ENCODE measurements at places on chromosomes 16 and 17.

DNA sequence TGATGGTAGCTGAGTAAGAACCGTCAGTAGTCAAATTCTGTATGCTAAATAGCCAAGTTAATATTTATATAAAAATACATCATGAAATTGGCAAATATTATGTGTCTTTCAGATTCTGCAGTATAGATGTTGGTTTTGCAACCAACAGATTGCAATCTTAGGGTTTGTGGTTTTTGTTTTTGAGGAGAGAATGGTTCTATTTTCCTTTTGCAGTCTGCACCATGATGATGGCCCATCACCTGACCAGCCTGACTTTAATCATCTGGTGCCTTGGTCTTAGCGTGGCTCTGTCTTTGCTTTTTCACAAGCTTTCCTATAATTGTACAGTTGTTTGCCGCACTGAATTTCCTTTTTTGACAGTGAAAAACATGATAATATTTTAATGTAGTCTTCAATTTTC is 50.7 kb downstream of the NUP93 start:
- no peak for DNase-seq

DNA sequence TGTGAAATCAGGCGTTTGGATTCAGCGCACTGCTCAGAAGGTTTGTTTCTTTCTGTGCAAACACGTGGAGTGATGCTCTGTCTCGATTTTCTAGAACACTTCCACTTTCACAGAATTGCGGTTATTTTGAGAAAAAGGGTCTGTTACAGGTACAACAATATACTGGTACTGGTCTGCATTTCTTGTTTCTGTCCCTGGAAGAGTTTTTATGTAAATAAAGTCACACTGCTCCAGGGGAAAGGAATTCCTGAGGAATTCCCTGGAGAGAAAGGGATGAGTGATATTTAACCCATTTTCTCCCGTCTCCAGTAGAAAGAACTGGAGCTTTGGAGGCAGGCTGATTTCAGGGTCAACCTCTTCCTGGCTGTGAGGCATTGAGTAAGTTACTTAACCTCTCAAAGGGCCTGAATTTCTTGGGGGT is 16.2 kb upstream of the RMI2 start:
- DNase-seq = no peak

GRCh38 chr16:22633280-22633679 is 122.6 kb downstream of the NPIPB5 start:
- DNase-seq = no peak

GRCh38 chr17:57902117-57902799 is 52.4 kb upstream of the MRPS23 start:
- DNase-seq = no peak

GRCh38 chr17:9151091-9151490 is 129.8 kb downstream of the NTN1 start:
- DNase-seq = no peak

- no peak for DNase-seq
These were observed 63.2 kb downstream of the ABR start for GRCh38 chr17:1116602-1117001.

DNA sequence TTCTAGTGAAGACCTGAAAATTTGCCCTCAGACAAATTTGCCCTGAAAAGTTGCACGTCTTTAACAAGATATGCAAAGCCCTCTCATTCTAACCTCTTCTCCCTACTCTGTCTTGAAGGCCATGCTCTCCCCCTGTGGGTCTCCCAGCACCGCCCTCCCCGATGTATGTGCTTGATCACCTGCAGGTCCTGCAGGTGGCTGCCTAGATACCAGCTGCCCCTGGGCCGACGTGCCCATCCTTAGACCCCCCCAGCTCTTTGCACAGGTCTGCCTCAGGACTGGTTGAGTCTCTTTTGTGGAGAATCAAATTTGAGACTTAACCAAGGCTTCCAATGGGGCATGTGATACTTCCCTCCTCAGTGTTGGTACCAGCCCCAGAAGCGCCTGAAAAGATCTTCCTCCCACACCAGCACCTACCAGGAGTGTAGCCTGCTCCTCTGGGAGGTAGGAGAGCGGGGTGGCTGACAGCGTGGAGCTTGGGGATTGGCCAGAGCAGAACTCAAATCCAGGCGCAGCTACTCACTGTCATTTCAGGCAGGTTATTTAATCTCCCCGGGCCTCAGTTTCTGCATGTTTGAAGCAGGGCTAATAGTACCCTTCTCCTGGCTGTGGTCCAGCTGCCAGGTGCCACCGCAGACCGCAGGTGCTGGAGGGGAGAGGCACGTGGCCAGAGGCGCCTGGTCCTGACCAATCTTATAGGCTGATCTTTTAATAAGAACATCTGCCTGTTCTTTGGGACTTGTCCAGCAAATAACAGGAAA is 4.5 kb upstream of the MRPL38 start:
- no peak for DNase-seq

- no peak for DNase-seq
These were observed 270.2 kb downstream of the TMEM114 start for GRCh38 chr16:8320131-8320530.

- no peak for DNase-seq
These were observed 27.3 kb downstream of the NGFR start for GRCh38 chr17:49522357-49522890.

DNA sequence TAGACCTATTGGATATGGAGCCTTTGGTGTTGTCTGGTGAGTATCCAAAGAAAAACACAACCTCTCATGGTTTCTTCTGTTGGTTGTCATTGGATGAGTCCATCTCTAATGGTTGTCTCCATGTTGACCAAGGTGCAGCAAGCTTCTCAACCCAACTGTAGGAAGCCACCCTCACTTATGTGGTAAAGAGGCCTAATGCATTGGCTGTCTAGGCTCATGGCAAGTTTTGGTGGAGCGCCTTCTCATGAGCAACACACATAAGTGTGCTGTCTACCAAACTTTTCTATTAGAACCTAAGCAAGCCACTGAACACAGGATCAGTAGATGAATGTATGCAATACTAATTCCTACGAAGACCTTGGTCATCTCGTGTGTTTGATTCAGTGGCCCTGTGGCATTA is 819 bp downstream of the NLK start:
- no peak for DNase-seq

GRCh38 chr16:68070249-68070730 is 14.9 kb upstream of the NFATC3 start:
- DNase-seq = no peak

DNA sequence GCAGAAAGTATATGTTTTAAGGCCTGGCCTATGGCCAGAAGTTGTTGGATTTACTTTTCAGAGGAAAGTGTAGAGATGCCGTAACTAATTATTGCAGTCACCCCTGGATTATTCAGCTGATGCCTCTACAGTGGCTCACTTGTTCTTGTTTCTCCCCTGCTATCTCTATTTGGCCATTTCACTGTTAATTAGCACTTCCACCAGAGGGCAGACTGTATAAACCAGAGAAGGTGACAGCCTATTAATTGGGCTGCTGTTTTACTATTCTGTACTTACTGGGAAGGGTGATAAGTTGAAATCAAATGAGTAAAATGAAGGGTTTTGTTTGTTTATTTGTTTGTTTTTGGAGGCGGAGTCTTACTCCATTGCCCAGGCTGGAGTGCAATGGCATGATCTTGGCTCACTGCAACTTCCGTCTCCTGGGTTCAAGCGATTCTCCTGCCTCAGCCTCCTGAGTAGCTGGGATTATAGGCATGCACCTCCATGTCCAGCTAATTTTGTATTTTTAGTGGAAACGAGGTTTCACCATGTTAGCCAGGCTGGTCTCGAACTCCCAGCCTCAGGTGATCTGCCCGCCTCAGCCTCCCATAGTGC is 66.0 kb downstream of the CDK12 start:
- DNase-seq = no peak

DNA sequence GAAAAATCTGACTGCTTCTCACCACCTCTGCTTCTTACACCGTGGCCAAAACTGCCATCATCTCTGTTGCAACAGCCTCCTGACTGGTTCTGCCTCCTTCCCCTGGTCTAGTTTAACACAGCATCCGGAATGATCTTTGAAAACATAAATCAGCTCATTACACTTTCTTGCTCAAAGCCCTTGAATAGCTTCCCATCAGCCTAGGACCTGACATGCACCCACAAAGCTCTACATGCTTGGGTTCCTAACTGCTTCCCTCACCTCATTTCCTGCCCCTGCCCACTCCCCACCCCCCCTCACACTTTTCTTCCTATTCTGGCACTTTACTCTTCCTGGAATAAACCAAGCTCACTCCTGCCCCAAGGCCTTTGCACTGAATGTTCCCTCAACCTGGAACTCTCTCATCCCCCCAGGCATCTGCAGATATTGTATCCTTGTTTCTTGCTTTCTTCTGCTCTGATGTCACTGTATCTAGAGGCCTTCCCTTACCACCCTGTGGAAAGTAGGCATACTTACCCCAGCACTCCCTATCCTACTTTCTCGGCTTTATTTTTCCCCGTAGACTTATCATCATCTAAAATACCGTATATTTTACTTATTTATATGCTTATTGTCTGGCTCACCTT is 112.4 kb downstream of the FTO start:
- DNase-seq = no peak

DNA sequence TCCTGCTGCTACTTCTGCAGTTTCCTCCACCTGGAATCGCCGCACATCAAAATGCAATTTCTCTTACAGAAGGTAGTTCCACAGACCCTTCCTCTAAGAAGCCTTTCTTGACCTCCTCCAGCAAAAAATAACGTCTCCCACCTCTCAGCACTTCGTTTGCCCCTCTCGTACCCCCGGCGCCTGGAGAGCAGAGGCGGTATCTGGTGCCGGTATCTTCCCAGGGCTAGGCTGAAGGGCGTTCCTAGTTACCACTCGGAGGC is 482 bp downstream of the DCTPP1 start:
- DNase-seq = no peak

DNA sequence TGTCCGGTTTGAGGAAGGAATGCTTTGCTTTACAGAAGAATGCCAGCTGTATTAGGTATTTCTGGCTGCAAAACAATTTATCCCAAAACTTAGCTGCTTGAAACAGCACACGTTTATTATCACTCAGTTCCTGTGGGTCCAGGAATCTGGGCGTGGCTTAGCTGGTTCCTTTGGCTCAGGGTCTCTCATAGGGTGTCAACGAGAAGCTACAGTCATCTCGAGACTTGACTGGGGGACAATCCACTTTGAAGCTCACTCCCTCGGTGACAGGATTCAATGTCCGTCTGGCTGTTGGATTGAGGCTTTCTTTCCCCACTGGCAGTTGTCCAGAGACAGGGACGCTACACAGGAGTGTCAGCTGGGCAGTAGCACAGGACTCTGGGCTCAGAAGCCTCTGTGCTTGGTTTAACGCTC is 9.6 kb upstream of the RHBDF2 start:
- DNase-seq = no peak

- DNase-seq = no peak
These were observed 9.6 kb upstream of the MTSS2 start for GRCh38 chr16:70695331-70696070.

- peak; percentile 79 for DNase-seq
These were observed 1.8 kb downstream of the GJD3 start for GRCh38 chr17:40362696-40363110.

GRCh38 chr16:23504453-23505179 is 5.7 kb downstream of the GGA2 start:
- peak; percentile 62 for DNase-seq

DNA sequence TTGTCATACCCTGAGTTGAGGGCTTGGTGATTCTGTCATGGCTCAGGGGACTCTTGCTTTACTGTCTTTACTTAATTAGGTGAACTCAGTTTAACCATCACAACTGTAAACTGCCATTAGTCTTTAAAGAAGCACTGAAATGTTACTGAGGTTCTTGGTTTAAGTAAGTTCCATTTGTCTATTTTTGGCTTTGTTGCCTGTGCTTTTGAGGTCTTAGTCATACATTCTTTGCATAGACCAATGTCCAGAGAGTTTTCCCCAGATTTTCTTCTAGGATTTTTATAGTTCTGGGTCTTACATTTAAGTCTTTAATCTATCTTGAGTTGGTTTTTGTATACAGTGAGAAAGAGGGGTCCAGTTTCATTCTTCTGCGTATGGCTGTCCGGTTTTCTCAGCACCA is 137.5 kb downstream of the SOCS1 start:
- no peak for DNase-seq

DNA sequence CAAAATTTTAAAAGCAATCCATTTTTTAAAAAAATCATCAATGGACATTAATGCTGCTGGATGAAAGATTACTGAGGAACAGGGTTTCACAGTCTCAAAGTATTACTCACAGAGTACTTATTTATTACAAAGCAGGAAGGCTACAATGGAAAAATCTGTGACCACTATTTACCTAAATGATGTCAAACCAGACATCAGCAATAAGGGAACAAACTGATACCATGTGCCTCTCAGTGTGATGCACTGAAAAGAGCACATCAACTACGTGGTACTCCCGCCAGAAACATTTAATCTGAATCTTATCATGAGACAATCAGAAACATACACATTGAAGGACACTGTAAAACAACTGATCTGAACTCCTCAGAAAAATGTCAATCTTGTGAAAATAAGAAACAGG is 124.2 kb downstream of the PARN start:
- DNase-seq = no peak

DNA sequence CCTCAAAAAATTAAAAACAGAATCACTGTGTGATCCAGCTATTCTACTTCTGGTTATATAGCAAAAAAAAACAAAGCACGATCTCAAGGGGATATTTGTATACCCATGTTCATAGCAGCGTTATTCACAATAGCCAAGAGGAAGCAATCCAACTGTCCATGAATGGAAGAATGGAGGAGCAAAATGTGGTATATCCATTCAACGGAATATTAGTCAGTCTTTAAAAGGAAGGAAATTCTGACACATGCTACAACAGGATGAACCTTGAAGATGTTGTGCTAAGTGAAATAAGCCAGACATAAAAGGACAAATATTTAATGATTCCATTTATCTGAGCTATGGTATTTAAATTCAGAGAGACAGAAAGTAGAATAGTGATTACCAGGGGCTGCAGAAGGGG is 4.6 kb upstream of the NOL11 start:
- DNase-seq = no peak
